Uterine smooth muscle cell (primary cell): ENCODE measurements at places on chromosomes 7 and 10. TPM values are rescaled to one million over a fixed set of nuclear protein-coding genes. Genes with fewer than 3 reads are reported as not detected.

The LOXL4 gene
- 39.8 and 129 TPM in 2 replicates for total RNA-seq

The PODXL gene
- total RNA-seq, result 3.2 and 8.6 TPM in 2 replicates

The PIP gene
- total RNA-seq, result not detected in 2 replicates

The ASZ1 gene
- total RNA-seq, result not detected in 2 replicates

The ITIH2 gene
- total RNA-seq, result not detected in 2 replicates

The MRLN gene
- total RNA-seq, result not detected in 2 replicates

The SPOCK2 gene
- total RNA-seq, result 0.11 and 0.12 TPM in 2 replicates

The OR2A42 gene
- total RNA-seq, result under 0.01 TPM in 1 of 2 replicates, not detected in the other

The NPC1L1 gene
- under 0.01 and 0.12 TPM in 2 replicates for total RNA-seq

The LIPF gene
- total RNA-seq, result not detected in 2 replicates
